ENCODE measurements at places on chromosomes 16 and 17.

DNA sequence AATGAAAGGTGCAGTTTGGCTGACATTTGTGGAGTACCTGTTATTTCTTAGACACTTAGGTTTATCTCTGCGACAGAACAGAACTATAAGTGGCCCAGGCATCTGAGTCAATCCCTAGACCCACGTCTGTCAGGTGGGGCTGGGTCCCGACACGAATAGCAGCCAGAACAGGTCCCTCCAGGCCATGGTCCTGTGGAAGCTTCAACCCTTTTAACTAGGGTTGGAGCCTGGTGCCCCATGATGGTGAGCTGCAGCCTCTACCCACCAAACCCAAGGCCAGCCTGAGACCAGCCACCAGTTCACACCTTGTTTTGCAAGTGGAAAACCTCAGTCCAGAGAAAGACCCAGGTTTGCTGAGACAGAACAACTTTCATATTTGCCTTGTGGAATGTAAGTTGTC is 74.6 kb upstream of the TMEM97 start:
- no peak for DNase-seq

DNA sequence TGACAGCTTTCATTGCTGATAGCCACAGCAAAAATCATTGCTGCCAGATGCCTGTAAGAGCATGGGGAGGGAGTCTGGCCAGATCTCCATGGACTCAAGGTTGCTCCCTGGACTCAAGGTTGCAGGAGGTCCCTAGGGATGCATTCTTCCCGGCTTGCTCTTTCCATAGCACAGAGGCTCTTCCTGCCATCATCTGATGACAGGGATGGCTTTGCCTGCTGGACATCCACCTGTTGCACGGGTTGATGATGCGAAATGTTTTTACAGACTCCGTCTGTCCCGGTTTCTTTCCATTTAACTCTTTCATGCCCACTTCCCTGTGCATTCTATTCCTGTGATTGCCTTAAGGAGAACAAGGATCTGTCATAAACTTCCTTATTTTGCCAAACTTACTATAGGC is 115.6 kb upstream of the HSBP1 start:
- no peak for DNase-seq

- no peak for DNase-seq
Observed at GRCh38 chr16:728890-729744, 2.2 kb downstream of the HAGHL start.

DNA sequence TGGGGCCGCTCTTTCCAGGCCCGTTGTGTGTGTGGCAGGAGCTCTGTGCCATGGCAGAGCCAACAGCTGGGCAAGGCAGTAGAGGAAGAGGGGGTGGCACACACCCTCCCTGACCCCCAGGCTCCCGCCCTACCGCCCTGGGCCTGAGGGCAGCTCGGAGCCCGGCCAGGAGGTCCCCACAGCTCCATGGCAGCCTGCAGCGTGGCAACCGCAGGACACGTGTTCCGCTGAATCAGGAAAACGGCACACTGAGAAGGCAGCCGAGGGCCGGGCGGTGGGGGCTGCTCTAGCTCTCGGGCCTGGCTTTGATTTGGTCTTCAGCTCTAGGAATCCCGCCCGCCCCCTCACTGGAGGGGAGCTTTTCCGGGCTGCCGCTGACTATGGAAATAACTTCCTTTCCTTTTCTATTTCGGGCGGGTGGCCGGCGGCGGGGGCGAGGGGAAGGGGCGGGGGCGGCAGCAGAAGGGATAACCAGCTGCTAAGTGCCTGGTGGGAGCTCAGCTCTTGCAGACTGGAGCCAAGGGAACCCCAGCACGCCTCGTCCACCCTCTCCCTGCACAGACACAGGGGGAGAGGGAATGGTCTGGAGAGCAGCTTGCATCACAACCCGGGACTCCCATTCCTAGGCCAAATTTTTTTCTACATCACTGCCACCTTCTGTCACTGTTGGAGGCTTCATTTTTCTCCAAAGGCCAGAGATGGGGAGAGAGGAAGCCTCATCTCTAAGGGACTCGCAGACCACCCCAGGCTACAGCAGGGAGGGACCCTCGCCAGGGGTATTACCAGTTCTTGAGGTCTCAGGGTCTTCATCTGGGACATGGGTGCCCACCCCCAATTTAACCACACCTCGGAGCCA is 24.8 kb upstream of the MRPS23 start:
- no peak for DNase-seq

GRCh38 chr17:81333616-81334368 is 38.7 kb upstream of the SLC38A10 start:
- no peak for DNase-seq

- no peak for DNase-seq
Observed at GRCh38 chr16:31404353-31405064, 11.4 kb downstream of the ITGAD start.

- DNase-seq = no peak
Observed at GRCh38 chr17:58387834-58388233, 29.5 kb downstream of the RNF43 start.

DNA sequence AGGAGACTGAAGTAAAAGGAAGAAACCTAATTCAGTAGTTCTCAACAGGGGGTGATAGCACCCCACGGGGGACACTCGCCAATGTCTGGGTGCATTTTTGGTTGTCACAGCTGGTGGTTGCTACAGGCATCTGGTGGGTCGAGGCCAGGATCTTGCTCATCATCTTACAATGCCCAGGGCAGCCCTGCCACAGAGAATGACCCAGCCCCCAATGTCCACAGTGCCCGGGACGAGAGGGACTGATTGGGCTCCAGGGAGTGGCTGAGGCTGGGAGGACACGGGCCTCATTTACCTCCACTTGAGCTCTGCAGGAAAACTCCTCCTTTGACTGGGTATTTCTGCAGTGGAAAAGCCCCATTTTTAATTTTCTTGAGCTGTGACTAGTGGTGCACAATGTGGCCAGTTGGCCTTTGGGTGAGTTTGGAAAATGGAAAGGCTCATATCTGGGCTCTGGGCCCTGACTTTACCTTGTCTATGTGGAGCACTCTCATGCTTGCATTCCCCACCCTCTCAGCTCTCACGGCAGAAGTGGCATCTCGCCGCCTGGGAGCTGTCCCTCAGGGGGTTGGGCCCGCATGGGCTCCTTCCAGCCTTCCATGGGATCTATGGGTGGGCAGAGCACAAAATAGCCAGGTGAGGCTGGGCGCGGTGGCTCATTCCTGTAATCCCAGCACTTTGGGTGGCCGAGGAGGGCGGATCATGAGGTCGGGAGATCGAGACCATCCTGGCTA is 37.7 kb upstream of the IRF8 start:
- DNase-seq = peak; percentile 34

- DNase-seq = no peak
Observed at GRCh38 chr16:86918637-86919036, 340.3 kb downstream of the FOXL1 start.

GRCh38 chr17:40532520-40533253 is 31.3 kb upstream of the TNS4 start:
- no peak for DNase-seq

DNA sequence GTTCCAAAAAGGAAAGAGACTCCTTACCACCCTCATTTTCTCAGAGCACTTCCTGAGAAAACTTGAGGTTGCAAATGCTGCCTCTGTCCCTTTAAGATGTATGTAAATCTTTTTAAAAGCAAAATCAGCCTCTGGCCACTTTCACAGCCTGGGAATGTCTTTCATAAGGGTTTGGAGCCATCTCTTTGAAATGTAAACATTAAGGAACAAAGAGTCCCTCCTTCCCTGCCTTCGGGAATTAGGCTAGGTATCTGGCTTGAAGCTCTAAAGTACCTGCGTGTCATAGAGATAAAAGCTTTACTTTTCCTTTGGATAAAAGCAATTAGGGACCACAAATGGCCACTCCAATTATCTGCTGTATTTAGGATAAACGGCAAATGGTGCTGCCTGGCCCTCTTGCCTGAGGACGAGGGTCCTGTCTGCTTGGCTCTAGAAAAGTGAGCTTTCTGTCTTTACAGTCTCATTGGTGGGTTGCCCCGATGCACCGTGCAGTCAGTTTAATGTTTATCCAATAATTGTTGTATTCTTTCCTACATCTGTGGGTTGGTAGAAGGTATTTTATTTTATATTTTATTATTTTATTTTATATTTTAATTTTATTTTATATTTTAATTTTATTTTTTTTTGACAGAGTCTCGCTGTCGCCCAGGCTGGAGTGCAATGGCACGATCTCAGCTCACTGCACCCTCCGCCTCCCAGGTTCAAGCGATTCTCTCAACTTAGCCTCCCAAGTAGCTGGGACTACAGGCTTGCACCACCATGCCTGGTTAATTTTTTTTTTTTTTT is 23.9 kb downstream of the NLRC3 start:
- no peak for DNase-seq

GRCh38 chr17:63232565-63233310 is 213.4 kb downstream of the CYB561 start:
- DNase-seq = no peak

DNA sequence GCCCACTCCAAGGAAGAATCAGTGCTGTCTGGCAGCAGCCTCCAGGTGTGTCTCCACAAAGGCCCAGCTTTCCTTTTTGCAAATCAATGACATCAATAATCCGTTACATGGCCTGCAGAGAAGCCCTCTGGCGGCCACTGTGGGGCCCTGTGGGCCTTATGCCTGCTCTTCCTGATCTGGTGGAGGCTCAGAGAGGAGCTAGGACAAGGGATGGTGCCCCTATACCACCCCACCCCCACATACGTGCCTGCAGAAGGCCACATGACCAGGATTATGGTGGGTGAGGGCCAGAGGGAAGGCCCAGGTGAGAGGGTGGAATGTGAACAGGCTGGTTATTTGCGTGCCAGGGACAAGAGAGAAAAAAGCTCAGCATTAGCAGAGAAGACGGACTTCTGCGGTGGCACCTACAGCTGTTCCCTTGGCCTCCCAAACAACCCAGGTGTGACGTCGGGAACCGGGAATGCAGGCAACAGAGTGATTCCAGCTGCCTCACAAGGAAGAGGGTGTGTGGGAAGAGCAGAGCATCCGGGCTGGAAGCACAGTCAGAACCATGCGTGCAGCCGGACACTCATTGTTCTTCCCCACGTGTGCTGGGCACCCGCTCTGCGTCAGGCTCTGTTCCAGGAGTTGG is 22.5 kb downstream of the EIF4A3 start:
- DNase-seq = no peak

- DNase-seq = no peak
Observed at GRCh38 chr16:74659041-74659440, 7.6 kb downstream of the RFWD3 start.

DNA sequence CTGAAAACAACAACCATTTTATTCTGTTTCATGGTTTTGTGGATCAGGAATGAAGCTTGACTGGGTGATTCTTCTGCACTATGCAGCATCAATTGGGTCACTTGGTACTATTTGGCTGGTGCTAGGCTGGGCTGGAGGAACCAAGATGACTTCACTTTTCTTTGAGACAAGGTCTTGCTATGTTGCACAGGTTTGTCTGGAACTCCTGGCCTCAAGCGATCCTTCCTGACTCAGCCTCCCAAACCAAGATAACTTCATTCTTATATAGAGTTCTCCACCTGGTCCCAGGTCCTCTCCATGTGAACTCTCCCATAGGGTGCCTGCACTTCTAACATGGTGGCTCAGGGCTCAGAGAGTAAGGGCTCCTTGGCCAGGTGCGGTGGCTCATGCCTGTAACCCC is 1.9 kb upstream of the PIPOX start:
- no peak for DNase-seq

All from CD8-positive, alpha-beta T cell (primary cell).